Stimulated activated CD8-positive, alpha-beta memory T cell treated with anti-CD3 and anti-CD28 coated beads, Interleukin-4, amount 100 ng/mL, for 48 hours (primary cell): ENCODE measurements at places on chromosomes 5 and 9.
A peak's percentile ranks its signal among the peaks of the same experiment; 100 is the strongest.

DNA sequence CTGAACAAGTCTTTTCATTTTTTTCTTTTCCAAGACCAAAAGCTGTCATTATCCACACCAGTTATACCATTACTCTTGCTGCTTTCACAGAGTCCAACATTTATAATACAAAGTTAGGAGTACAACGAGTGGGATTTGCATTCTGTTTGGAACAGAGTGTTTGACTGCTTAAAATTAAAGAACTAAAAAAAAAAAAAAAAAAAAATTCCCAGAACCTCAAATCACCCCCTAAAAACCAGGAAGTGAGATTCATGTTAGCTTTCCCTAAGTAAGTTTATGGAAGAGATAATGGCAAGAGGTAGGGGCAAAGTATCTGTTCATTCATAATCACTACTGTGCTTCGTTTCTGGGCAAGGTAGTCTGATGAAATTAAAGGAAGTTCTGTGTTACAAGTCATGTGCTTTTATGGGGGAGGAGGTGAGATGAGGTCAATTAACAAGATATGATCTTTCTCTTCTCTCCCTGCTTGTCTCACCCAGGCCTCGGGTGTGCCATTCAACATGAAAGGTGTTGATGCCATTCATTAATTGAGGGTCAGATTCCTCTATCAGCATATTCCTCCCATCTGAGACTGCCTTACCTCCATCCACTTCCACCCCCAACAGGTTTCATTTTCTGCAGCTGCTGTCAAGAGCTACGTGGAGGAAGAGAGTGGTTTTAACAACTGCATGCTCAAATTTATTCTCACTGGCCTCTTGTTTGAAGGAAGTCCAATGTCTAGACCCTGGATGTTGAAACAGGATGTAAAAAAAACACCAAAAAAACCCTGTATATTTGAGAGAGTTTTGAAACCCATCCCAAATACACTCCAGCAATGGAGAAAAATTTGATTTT, 58.1 kb downstream of the MARCHF3 start:
- peak; percentile 46 for DNase-seq

DNA sequence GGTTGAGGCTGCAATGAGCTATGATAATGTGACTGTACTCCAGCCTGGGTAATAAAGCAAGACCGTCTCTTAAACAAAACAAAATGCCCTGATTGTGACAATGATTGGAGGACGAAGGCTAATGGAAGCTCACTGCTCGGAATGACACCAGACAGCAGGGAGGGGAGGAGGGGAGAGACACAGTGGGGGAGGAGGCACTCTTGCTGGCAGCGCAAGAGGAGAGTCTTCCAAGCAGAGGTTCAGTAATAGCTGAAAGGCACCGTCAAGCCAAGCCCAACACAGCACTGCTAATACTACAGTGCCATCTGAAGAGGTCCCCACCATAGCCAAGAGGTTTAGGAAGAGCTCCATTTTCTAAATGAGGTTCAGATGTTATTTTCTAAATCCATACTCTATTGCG, 102.3 kb downstream of the GLDC start:
- no peak for DNase-seq

- DNase-seq: no peak
Observed at GRCh38 chr5:148827723-148828122, 1.3 kb downstream of the ADRB2 start.

DNA sequence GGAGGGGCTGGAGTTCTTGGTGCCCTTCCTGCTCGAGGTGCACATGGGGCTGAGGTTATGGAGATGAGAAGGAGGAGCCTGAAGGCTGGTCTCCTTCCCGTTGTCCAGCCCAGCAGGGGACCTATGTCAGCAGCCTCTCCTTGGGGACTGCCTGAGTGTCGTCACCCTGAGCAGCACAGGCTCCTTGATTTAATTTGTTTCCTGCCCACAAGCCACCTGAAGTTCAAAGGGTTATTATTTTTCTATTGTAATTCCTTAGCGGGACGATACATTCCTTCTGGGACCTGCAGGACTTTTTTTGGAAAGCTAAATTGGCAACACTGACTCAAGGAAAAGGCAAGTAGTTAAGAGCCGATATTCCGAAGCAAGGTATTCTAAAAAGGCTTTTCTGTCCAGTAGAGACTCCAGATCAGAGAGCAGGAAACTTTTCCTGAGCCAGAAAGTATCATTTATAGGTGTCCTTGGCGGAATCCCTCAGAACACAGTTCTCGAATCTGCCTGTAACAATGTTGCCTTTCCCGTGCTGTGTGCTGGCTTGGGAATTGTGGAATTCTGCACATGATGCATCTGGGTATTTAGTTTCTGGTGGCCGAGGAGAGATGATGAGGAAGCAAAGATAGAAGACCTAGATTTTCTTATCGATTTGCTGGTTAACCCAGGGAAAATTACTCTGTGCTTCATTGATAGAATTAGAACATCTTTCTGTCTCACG, 55.4 kb downstream of the ARHGAP26 start:
- DNase-seq: no peak

- no peak for DNase-seq
Observed at GRCh38 chr5:168218746-168219145, 72.7 kb upstream of the WWC1 start.

DNA sequence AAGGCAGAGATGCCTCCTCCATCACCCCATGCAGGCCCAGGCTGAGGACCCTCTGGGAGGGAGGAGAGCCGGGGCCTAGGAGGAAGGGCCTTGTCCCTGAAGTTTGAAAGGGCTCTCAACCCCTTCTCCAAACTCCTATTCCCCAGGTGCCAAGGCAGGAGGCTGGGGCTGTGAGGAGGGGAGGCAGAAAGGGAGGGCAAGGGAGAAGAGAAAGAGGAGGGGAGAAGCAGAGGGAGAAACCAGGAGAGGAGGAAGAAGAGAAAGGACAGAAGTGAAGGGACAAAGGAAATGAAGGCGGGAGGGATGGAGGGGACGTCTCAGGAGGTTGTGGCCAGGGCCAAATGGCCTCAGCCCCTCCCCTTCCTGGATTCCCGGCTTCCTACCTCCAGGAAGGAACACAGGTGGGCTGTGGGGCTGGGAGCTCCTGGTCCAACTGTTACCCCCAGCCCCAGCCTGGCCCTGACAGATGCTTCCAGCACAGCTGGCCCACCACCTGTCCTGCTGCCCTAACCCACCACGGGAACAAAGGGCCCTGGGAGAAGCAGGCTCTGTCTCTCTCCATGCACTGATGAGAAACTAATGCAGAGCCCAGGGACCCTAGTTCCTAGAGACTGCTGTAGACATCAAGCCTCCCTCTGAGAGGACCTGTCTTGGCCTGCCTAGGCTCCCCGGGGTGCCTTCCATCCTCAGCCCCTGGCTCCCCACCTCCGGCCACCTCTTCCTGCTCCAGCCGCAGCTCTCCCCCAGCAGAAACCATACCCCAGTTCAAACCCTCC, 3.5 kb downstream of the DBN1 start:
- DNase-seq: no peak

GRCh38 chr9:81211741-81212140, 477.6 kb downstream of the TLE1 start:
- no peak for DNase-seq

DNA sequence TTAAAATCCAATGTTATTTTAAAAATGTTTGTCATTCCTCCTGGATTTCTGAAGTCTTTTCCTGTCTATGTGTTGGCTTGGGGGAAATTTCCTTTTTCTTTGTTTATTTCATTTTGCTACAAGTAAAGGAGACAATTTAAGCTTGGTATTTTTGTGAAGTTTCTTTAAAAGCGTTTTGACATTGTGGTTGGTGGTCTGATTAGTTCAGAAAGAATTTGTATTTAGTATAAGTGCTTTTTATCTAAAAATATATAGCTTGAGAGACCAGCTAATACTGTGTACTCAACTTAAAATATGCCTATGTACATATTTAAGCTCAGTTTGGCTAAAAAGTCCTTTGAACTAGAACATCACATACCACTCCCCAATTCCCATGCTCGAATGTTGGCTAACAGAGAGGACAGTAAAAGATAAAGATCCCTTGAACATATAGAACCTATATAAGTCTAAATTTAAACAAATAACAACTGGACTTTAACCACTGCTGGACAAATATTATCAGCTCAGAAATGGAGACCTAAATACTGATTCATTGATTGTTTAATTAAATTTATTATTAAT, 237.6 kb downstream of the TLE4 start:
- no peak for DNase-seq

DNA sequence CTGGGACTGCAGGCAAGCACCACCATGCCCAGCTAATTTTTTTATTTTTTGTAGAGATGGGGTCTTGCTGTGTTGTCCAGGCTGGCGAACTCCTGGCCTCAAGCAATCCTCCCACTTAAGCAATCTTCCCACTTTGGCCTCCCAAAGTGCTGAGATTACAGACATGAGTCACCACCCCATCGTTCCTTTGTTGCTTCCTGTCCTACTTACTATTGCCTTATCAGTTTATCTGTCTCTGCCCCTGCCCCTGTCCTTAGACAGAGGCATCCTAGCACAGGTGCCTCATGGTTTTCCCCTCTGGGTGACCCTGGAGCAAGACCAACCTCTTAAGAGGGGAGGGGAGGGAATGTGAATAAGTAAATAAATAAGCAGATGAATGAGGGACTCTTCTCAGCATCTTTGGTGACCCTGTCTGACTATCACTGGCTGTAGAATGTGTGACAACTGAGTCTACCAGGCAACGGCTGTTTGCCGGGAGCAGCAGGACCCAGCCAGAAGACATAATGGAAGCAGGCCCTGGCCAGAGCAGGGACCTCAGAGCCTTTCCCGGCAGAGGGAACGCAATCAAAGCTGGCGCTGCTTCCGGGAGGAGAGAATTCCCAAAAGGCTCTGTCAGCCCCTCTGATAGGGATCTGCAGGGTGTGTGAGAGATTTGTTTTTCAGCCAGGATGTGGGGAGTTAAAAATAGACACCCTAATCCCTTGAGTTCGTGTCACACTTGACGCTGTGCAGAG, 43.8 kb upstream of the DAB2IP start:
- DNase-seq: no peak

DNA sequence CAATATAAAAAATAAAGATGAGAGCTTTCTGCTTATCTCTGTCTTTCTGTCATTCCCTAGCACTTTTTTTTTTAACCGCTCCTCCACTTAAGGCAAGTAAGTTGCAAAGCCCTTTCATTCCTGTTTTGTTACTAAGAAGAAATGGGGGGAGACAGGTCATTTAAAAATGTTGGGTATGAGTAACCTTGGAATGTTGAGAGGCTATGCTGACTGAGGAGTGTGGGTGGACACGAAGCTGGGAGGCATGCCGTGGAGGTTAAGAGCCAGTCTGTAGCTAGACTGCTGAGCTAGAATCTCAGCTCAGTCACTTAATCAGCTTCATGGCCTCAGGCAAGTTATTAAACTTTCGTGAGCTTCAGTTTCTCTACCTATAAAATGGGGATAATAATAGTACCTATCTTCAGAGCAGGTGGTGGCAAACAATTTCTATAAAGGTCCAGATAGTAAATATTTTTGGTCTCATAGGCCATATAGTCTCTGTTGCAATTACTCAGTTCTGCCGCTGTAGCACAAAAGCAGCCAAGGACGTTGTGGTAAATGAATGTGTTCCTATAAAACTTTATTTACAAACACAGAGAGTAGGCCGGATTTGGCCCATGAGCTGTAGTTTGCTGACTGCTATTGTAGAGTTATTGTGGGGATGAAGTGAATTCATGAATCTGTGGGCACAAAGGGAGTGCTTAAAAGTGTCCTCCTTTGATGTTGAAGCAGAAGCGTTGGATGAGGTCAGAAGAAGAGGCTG, 220.0 kb downstream of the GABBR2 start:
- no peak for DNase-seq

DNA sequence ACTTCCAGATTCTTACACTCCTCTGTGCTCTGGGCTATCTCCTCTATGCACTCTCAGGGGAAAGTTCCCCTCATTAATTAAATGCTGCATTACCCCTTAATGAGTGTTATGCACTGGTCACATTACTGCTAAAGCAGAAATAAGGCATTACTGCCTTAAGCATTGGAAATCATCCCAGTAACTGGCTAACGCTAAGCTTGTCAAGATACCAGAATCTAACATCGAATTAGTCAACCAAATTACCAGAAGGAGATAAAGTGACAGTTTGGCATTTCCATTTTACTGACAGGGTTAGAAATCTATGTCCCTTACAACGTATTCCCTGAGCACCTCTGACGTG, 69.5 kb upstream of the FAM169A start:
- no peak for DNase-seq

DNA sequence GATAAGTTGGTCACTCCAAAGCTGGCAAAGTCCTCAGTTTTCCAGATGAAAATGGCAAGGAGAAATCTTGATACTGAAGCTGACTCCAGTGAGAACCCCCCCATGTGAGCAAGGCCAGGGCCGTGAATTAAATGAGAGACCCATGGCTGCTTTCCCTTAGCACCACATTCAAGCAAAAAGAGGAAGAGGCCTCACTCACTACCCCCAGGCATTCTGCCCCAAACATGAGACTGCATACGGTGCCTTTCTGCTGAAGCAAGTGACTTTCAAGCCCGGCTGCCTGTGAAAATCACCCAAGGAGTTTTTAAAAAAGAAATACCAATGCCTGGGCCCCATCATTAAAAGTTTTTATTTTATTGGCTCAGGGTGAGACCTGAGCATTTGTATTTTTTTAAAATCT, 66.9 kb downstream of the TMEM252 start:
- DNase-seq: no peak

GRCh38 chr5:164680216-164680615, 1174.8 kb downstream of the MAT2B start:
- DNase-seq: no peak

- DNase-seq: no peak
Observed at GRCh38 chr5:52449516-52449915, 338.2 kb upstream of the ITGA1 start.

GRCh38 chr5:38832810-38833209, 13.0 kb upstream of the OSMR start:
- DNase-seq: no peak

- DNase-seq: no peak
Observed at GRCh38 chr9:128393145-128393775, 22.1 kb downstream of the URM1 start.

GRCh38 chr9:111974092-111974681, 77.6 kb downstream of the UGCG start:
- DNase-seq: no peak

DNA sequence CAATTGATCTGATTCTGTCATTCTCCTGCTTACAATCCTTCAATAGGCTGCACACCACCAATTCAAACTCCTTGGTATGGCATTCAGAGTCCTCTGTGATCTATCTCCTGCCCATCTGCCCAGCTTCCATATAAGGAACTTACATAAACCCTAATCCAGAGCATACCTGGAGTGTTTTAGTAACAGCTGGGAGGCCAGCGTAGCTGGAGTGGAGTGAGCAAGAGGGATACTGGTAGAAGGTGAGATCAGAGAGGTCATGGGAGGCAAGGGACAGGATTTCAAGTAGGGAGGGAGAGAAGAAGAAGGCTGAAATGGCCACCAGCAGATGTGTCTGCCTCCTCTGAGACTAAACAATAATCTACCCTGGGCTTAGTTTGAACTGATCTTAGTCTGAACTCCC, 288.5 kb downstream of the MEF2C start:
- no peak for DNase-seq

- DNase-seq: no peak
Observed at GRCh38 chr5:113507601-113508000, 5.9 kb upstream of the YTHDC2 start.

- no peak for DNase-seq
Observed at GRCh38 chr5:14270209-14270702, 127.1 kb downstream of the TRIO start.
